BE2C (cell line): ENCODE measurements at places on chromosomes 12 and 14.
A peak's percentile ranks its signal among the peaks of the same experiment; 100 is the strongest.

DNA sequence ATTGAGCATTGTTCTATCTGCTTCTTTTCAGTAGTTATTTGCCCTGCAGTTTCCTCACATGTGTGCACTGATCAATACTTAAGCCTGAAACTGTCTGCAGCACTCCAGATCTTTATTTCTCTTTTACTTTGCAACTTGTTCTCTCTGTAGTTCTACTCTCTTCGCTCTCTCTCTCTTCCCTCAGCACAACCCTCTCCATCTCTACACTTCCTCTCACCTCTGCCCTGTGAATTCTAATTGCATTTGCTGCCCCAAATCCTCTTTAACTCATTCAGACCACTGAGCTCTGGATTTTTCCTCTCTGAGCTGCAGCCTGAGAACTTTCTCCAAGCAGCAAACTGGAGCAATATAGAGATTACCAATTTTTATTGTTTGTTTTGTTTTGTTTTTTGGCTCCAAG lies 1035.5 kb downstream of the FSCB start:
- no peak for DNase-seq

GRCh38 chr14:73232984-73233383 lies 4.3 kb upstream of the PAPLN start:
- DNase-seq: no peak

DNA sequence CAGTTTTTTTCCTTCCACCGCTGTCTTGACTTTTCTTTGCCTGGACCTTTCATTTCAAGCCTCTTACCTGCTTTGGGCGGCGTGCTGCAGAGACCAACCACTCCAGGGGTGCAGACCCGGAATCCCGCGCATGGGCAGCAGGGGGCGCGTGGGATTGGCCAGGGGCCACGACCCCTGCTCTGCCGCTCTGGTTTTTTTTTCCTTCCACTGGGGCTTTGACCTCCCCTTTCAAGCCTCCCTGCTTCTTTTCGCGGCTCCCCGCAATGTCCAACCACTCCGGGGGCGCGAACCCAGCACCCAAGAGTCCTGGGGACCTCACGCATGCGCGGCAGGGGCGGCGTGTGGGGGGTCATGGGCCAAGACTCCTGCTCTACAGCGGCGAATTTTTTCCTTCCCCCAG lies 325.1 kb downstream of the ALG10 start:
- DNase-seq: peak; percentile 47

GRCh38 chr14:101628975-101629374 lies 67.7 kb downstream of the DIO3 start:
- no peak for DNase-seq

DNA sequence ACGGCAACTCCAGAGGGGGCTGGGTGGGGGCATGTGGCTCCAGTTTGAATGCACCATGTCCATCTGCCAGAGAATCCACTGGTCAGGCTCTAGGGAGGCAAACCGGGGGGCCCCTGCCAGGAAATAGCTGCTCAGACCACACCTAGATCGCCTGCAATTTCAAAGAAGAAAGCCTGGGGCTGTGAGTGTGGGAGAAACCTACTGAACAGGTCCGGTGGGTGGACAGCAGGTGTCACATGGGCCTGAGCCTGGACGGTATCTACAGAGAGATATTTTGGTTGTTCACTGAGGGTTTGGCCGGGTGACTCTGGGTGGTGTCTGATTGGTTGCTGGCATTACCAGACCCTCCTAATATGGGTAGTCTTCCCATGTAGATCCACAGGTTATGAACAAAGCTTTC lies 32.0 kb downstream of the DAO start:
- no peak for DNase-seq
